WTC11 (cell line): ENCODE measurements at places on chromosomes 6 and 20. TPM values are rescaled to one million over a fixed set of nuclear protein-coding genes. Genes with fewer than 3 reads are reported as not detected.

- no peaks in the 10 kb centered on the region; the same call in 1 of the 2 replicates for H3K27me3 ChIP-seq
- H3K36me3 ChIP-seq, result no peaks in the 10 kb centered on the region
- H3K4me1 ChIP-seq, result no peaks in the 10 kb centered on the region
- no peak overlapping the region for H3K4me3 ChIP-seq
- no peak for DNase-seq
- H3K27ac ChIP-seq, result no peak overlapping the region
Observed at GRCh38 chr20:12111431-12112088, 193.9 kb downstream of the BTBD3 start.

GRCh38 chr20:11266571-11266970, 592.8 kb upstream of the JAG1 start:
- H3K4me1 ChIP-seq, result peaks cover 32% of the 10 kb centered on the region
- no peaks in the 10 kb centered on the region for H3K36me3 ChIP-seq
- H3K27ac ChIP-seq, result no peak overlapping the region
- no peak overlapping the region for H3K4me3 ChIP-seq

DNA sequence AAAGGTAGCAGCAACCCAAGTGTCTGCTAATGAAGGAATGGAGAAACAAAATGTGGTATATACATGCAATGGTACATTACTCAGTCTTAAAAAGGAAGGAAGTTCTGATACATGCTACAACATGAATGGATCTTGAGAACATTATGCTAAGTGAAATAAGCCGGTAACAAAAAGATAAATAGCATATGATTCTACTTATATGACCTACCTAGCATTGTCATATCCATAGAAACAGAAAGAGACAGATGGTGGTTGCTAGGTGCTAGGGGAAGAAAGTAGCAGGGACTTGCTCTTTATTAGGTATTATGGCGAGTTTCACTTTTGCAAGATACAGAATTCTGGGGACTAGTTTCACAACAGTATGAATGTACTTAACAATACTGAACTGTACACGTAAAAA, 46.6 kb downstream of the UBR2 start:
- H3K4me1 ChIP-seq, result no peaks in the 10 kb centered on the region
- peaks cover 3% of the 10 kb centered on the region for H3K36me3 ChIP-seq
- H3K27ac ChIP-seq, result no peak overlapping the region
- no peaks in the 10 kb centered on the region for H3K27me3 ChIP-seq
- DNase-seq, result no peak
- H3K4me3 ChIP-seq, result no peak overlapping the region

DNA sequence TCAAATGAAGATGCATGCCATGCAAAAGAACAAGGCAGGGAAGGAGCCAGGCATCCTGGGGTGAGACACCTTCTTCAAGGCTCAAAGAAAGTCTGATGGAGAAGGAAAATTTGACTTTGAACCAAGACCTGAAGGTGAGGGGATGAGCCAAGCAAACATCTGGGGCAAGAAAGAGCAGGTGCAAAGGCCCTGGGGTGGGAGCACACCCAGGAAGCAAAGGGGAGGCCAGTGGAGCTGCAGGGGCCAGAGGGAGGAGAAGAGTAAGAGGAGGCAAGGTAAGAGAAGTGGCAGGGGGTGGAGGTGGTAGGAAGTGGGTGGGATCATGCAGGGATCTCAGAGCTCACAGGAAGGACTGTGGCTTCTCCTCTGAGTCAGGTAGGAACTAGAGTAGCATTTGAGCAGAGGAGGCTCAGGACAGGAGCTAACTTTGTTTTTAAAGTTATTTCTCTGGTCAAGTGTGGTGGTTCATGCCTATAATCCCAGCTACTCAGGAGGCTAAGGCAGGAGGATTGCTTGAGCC, 49.6 kb downstream of the SLC13A3 start:
- peaks cover 7% of the 10 kb centered on the region; the same call in 1 of the 2 replicates for H3K27me3 ChIP-seq
- no peak for DNase-seq
- H3K36me3 ChIP-seq, result no peaks in the 10 kb centered on the region; the same call in 1 of the 2 replicates
- no peaks in the 10 kb centered on the region for H3K4me1 ChIP-seq

GRCh38 chr6:39684790-39685488, 40.3 kb downstream of the KIF6 start:
- no peak overlapping the region for H3K27ac ChIP-seq
- DNase-seq, result no peak
- peaks cover 13% of the 10 kb centered on the region for H3K4me1 ChIP-seq
- H3K27me3 ChIP-seq, result no peaks in the 10 kb centered on the region; the same call in 1 of the 2 replicates
- H3K4me3 ChIP-seq, result no peak overlapping the region

- peaks cover 14% of the 10 kb centered on the region for H3K4me1 ChIP-seq
- no peak overlapping the region for H3K4me3 ChIP-seq
- peaks cover 12% of the 10 kb centered on the region for H3K27me3 ChIP-seq
- no peak for DNase-seq
Observed at GRCh38 chr20:40965671-40966070, 63.0 kb upstream of the TOP1 start.

DNA sequence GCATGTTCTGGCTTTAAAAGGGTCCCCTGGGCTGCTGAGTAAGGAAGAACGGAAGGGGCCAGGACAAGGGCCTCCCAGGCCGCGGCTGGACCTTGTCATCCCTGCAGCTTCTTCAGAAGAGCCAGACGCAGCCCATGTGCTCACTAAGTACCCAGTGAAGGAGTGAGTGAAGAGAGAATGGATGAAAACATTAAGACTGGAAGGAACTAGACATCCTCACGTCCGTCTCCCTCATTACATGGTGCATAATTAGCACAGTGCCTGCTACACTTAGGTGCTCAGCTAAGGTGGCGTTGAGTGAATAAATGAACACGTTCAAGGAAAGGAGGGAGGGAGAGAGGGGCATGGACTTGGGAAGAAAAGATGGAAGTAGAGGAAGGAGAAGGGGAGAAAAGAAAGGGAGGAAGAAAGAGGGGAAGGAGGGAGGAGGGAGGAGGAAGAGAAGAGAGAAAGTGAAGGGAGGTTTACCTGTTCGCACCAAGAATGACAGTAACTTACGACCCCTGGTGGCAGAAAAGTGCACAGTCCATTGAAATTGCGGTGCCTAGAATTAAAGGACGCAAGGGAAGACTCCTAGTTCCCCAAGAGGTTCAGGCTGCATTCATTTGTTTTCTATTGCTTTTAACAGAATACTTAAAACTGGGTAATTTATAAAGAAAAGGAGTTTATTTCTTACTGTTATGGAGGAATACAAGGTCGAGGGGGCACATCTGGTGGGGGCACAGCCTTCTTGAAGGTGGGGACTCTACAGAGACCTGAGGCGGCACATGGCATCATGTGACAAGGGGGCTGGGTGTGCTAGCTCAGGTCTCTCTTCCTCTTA, 8.0 kb downstream of the TP53RK start:
- no peak overlapping the region; the same call in 1 of the 2 replicates for H3K4me3 ChIP-seq
- peaks cover 45% of the 10 kb centered on the region for H3K4me1 ChIP-seq
- peak; percentile 81 for DNase-seq
- H3K27me3 ChIP-seq, result no peaks in the 10 kb centered on the region

DNA sequence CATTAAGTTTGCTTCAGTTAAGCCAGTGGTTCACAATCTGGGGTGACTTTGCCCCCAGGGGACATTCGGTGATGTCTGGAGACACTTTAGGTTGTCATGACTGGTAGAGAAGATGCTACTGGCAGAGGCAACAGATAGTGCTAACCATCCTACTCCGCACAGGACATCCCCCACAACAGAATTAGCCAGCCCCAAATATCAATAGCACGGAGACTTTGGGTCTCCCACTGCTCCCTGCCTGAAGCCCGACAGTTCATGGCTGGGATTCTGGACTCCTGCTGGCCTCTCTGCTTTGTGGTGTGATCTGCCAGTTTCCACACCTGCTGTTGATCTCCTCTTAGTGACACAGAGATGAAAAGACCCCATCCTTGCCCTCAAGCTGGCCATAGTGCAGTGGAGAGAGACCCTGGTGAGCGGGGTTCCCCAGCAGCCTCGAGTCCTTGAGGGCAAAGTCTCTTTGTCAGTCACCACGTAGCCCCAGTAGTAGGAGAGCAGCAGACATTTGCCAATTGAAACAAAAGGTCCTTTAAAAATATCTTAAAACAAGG, 24.7 kb upstream of the TTPAL start:
- no peak overlapping the region for H3K27ac ChIP-seq
- H3K27me3 ChIP-seq, result no peaks in the 10 kb centered on the region; the same call in 1 of the 2 replicates
- no peak overlapping the region for H3K4me3 ChIP-seq
- DNase-seq, result no peak
- H3K4me1 ChIP-seq, result no peaks in the 10 kb centered on the region

GRCh38 chr6:26103141-26103769, 16.0 kb downstream of the HFE start:
- H3K27ac ChIP-seq, result peak overlapping the region; percentile 98
- H3K4me3 ChIP-seq, result peak overlapping the region; percentile 84
- H3K4me1 ChIP-seq, result peaks cover 23% of the 10 kb centered on the region
- no peaks in the 10 kb centered on the region for H3K27me3 ChIP-seq
- peaks cover 23% of the 10 kb centered on the region for H3K36me3 ChIP-seq
- no peak for DNase-seq

DNA sequence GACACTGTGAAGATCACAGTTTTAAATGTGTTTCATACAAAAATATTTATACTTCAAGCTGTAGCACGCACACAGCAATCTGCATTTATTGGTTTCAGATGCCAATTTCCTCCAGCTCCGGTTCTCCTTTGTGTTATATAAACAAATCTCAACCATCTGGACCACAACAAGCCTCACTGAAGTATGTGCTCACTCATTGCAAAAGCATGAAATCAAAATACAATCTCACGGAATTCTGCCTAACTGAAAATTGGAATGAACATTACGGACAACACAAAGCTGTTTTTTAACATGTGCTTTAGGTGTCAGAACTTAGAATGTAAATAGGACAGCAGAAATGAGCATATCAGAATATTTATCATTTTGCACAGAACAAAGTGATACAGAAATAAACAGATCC, 38.0 kb downstream of the RCAN2 start:
- H3K4me3 ChIP-seq, result no peak overlapping the region
- no peak for DNase-seq
- no peak overlapping the region for H3K27ac ChIP-seq
- no peaks in the 10 kb centered on the region for H3K4me1 ChIP-seq
- H3K36me3 ChIP-seq, result no peaks in the 10 kb centered on the region
- no peaks in the 10 kb centered on the region for H3K27me3 ChIP-seq

DNA sequence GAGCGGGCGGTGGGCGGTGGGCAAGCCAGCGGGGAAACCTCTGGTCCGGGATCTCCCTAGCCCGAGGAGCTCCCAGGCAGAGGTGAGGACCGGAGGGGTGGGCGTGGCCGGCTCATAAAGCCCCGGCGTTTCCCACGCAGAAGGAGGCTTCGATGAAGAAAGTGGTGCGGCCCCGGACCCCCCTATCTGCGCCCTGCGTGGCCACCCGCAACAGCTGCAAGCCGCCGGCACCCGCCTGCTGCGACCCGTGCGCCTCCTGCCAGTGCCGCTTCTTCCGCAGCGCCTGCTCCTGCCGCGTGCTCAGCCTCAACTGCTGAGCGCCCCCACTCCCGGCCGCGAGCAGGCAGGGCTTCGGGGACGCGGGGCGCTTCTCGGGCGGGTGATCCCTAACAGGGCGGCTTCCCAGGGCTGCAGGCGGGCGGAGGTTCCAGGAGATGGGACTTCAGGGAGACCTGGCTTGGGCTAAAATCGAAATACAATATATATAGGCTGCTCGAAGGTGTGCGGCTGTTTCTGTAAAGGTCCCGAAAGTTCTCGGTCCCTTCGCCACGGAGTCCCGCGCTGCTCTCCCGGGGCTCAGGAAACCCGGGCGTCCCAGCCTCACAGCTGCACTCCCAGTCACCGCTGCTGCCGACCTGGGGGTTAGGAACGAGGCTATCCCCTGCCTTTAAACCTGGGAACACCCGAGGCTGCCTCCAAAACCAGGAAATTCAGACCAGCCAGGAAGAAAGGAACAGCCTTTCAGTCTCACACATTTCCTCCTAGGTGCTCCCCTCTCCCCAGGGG, 27.8 kb downstream of the ASIP start:
- peaks cover 15% of the 10 kb centered on the region; the same call in 1 of the 2 replicates for H3K36me3 ChIP-seq
- DNase-seq, result peak; percentile 63
- peaks cover 3% of the 10 kb centered on the region; the same call in 1 of the 2 replicates for H3K4me1 ChIP-seq
- H3K27ac ChIP-seq, result no peak overlapping the region

GRCh38 chr6:2725999-2726567, 24.6 kb downstream of the MYLK4 start:
- H3K27ac ChIP-seq, result no peak overlapping the region
- no peak overlapping the region for H3K4me3 ChIP-seq
- H3K27me3 ChIP-seq, result peaks cover 2% of the 10 kb centered on the region; the same call in 1 of the 2 replicates

- peaks cover 18% of the 10 kb centered on the region for H3K4me1 ChIP-seq
- H3K4me3 ChIP-seq, result no peak overlapping the region
- no peak overlapping the region for H3K27ac ChIP-seq
- no peaks in the 10 kb centered on the region for H3K27me3 ChIP-seq
- H3K36me3 ChIP-seq, result no peaks in the 10 kb centered on the region
Observed at GRCh38 chr6:37987018-37987417, 167.5 kb downstream of the ZFAND3 start.

- no peaks in the 10 kb centered on the region for H3K27me3 ChIP-seq
- no peak overlapping the region for H3K27ac ChIP-seq
- H3K4me1 ChIP-seq, result peaks cover 95% of the 10 kb centered on the region
- DNase-seq, result no peak
Observed at GRCh38 chr20:10658876-10659632, 14.7 kb downstream of the JAG1 start.

DNA sequence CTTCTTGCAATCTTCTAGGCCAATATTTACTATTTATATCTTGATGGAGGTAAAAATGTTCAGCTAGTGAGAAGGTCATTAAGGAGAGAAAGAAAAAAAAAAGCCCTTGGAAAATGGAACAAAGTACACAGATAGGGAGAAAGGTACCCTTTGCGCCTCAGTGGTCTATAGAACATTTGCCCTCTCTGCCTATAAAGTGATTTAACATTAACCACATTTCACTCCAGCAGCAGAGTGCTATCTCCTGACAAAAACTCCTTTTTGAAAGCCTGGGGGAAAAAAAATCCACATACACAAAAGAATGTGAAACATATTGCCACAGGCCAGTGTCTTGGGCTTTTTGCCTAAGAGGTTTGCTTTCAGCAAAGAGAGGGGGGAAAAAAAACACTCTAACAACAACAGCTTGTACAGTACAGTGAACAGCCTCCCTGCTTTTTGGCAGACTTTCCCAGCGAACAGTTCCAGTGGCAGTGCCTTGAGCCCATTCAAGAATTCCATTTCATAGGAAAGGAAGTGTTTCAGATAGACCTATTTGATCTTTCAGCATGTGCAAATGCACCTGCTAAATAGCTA, 695 bp downstream of the ARHGAP18 start:
- H3K4me3 ChIP-seq, result peak overlapping the region; percentile 93
- DNase-seq, result no peak
- no peaks in the 10 kb centered on the region; the same call in 1 of the 2 replicates for H3K27me3 ChIP-seq
- H3K36me3 ChIP-seq, result no peaks in the 10 kb centered on the region
- no peak overlapping the region for H3K27ac ChIP-seq
- peaks cover 40% of the 10 kb centered on the region for H3K4me1 ChIP-seq

- no peak for DNase-seq
- no peak overlapping the region for H3K4me3 ChIP-seq
- peaks cover 13% of the 10 kb centered on the region for H3K36me3 ChIP-seq
Observed at GRCh38 chr6:15461127-15461944, 201.5 kb downstream of the DTNBP1 start.

GRCh38 chr20:40506537-40506939, 182.5 kb downstream of the MAFB start:
- DNase-seq, result no peak
- no peaks in the 10 kb centered on the region for H3K36me3 ChIP-seq
- H3K4me1 ChIP-seq, result peaks cover 21% of the 10 kb centered on the region
- no peak overlapping the region for H3K4me3 ChIP-seq
- no peaks in the 10 kb centered on the region for H3K27me3 ChIP-seq
- no peak overlapping the region for H3K27ac ChIP-seq

Gene OR2H2
- not detected in 3 replicates for total RNA-seq

Gene SGK2
- 0.74 to 1.2 TPM (median 0.99 TPM) in 3 replicates for total RNA-seq

Gene ACOT13
- total RNA-seq, result 54.0 to 64.0 TPM (median 62.8 TPM) in 3 replicates

Gene TMEM151B
- 5.5 to 5.6 TPM (median 5.5 TPM) in 3 replicates for total RNA-seq

Gene SLC2A10
- total RNA-seq, result 8.0 to 12.0 TPM (median 10.8 TPM) in 3 replicates

Gene WFDC5
- total RNA-seq, result not detected in 3 replicates

Gene SLC17A2
- not detected in 3 replicates for total RNA-seq

Gene KCNQ5
- total RNA-seq, result 1.5 to 2.0 TPM (median 1.7 TPM) in 3 replicates

Gene RNF39
- 4.2 to 5.1 TPM (median 4.5 TPM) in 3 replicates for total RNA-seq

Gene MLIP
- not detected in 3 replicates for total RNA-seq

Gene PAQR8
- total RNA-seq, result 11.1 to 12.5 TPM (median 11.7 TPM) in 3 replicates

Gene CUTA
- 229 to 247 TPM (median 243 TPM) in 3 replicates for total RNA-seq

Gene CST5
- not detected in 3 replicates for total RNA-seq

Gene TAF8
- 29.6 to 33.6 TPM (median 31.0 TPM) in 3 replicates for total RNA-seq
